ENCODE measurements at places on chromosomes 1 and 21.

DNA sequence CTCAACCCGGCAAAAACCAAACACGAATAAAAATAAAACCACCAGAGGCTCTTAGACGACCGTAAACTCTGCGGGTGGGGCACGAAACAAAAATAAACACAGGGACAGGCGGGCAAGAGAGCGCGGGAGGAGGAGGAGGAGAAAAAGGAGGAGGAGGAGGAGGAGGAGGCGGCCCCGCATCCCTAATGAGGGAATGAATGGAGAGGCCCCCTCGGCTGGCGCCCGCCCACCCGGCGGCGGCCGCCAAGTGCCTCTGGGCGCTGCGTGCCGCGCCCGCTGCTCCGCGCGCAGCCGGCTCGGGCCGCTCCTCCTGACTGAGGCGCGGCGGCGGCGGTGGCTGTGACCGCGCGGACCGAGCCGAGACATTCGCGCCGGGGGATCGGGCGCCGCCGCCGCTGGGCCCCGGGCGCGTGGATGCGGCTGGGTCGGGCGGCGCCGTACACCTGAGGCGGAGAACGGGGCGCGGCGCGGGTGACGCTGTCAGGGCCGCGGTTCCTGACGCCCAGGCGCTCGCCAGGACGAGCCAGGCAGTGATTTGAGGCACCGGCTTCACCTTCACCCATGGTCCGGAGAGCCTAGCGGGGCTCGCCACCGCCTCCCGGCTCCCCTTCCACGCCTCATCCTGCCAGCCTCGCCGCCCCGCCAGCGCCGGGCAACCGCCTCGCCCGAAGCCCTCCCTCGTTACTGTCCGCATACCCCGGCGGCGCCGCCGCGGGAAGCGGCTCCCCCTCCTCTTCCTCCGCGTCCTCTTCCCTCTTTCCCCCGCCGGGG lies at the start of gene MARK1:
TSS of gene MARK1 (plus strand) at position 229 of the 771 bp plus-strand sequence. CDS start 687 bp downstream, outside the sequence.
- ATAC-seq: peak; percentile 51
- peak within 1 kb of the TSS; percentile 24 for H3K27ac ChIP-seq
- peak within 1 kb of the TSS; percentile 93 for H3K4me3 ChIP-seq

- peaks cover 5% of the 10 kb centered on the region for H3K4me1 ChIP-seq
- ATAC-seq: no peak
- no peak overlapping the region for H3K4me3 ChIP-seq
- no peaks in the 10 kb centered on the region for H3K36me3 ChIP-seq
- peaks cover 20% of the 10 kb centered on the region for H3K27me3 ChIP-seq
Observed at GRCh38 chr1:26961826-26962225, 1.6 kb upstream of the KDF1 start.

- no peak overlapping the region for H3K4me3 ChIP-seq
- H3K4me1 ChIP-seq: no peaks in the 10 kb centered on the region
- H3K27ac ChIP-seq: no peak overlapping the region
- no peaks in the 10 kb centered on the region for H3K27me3 ChIP-seq
- peaks cover 7% of the 10 kb centered on the region for H3K36me3 ChIP-seq
Observed at GRCh38 chr1:92921031-92922023, 39.9 kb downstream of the DIPK1A start.

GRCh38 chr21:36966821-36967768 lies 626 bp upstream of the HLCS start:
- H3K27me3 ChIP-seq: no peaks in the 10 kb centered on the region
- peak overlapping the region; percentile 80 for H3K27ac ChIP-seq
- no peak for ATAC-seq
- peaks cover 11% of the 10 kb centered on the region for H3K4me1 ChIP-seq

DNA sequence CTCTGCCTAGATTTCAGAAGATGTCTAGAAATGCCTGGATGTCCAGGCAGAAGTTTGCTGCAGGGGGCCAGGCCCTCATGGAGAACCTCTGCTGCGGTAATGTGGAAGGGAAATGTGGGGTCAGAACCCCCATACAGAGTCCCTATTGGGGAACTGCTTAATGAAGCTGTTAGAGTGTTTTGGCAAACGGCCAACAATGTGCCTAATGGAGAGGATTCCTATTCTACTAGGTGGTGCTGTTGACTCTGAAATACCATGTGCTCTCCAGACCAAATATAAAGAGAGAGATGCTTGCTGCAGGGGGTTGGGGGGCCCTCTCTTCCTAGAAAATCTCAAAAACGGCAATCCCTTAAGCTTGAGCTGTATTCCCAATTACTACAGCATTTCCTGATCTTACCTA lies 57.1 kb upstream of the DR1 start:
- no peaks in the 10 kb centered on the region for H3K4me1 ChIP-seq
- no peak for ATAC-seq
- H3K27ac ChIP-seq: no peak overlapping the region
- H3K36me3 ChIP-seq: peaks cover 65% of the 10 kb centered on the region

GRCh38 chr1:198656500-198656932 lies 17.7 kb downstream of the PTPRC start:
- H3K4me1 ChIP-seq: peaks cover 36% of the 10 kb centered on the region
- H3K27me3 ChIP-seq: no peaks in the 10 kb centered on the region
- peak overlapping the region; percentile 89 for H3K4me3 ChIP-seq
- H3K27ac ChIP-seq: peak overlapping the region; percentile 94

DNA sequence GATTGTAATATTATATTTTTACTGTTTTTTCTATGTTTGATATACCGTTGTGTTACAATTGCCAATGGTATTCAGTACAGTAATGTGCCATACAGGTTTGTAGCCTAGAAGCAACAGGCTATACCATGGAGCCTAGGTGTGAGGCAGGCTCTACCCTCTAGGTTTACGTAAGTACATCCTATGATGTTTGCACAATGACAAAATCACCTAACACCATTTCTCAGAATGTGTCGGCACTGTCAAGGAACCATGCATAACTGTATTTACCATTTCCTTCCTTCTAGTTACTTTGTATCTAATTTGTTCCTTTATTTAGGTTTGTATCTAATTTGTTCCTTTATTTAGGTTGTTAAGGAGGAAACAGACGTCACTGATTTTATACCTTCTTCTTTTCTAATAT lies 9.9 kb downstream of the NPHP4 start:
- ATAC-seq: no peak
- H3K4me1 ChIP-seq: peaks cover 4% of the 10 kb centered on the region
- H3K27ac ChIP-seq: no peak overlapping the region
- H3K27me3 ChIP-seq: no peaks in the 10 kb centered on the region
- H3K36me3 ChIP-seq: peaks cover 15% of the 10 kb centered on the region

DNA sequence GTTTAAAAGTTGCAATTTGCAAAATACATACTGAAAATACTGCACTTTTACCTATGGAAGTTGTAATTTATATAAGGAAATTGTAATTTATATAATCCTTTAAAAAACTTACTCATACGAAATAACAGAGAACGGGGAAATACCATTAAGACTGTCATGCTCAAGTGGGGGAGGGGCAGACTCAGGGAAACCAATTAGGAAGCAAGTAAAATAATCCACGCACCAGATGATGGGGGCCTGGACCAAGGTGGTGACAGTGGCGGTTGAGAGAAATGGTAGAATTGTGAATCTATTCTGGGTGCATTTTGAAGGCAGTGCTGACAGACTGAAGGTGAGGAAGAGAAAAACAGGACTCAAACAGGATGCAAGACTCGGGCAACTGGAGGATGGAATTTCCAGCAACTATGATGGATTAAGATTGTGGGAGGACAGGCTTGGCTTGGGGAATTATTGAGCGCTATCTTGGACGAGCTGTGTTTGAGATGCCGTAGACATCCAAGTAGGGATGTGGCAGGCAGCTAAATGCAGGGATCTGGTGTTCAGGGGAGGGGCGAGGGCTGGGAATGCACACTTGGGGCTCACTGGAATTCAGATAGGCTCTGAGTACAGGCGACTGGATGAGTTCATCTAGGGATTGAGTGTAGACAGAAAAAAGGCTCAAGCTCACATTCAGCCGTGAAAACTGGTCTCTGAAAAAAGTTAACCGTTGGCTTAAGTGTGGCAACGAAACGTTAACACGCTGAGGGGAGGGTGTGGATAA lies 977 bp downstream of the LCA5L start:
- peak overlapping the region; percentile 93 for H3K27ac ChIP-seq
- H3K27me3 ChIP-seq: peaks cover 24% of the 10 kb centered on the region
- no peak for ATAC-seq
- H3K4me3 ChIP-seq: peak overlapping the region; percentile 88

DNA sequence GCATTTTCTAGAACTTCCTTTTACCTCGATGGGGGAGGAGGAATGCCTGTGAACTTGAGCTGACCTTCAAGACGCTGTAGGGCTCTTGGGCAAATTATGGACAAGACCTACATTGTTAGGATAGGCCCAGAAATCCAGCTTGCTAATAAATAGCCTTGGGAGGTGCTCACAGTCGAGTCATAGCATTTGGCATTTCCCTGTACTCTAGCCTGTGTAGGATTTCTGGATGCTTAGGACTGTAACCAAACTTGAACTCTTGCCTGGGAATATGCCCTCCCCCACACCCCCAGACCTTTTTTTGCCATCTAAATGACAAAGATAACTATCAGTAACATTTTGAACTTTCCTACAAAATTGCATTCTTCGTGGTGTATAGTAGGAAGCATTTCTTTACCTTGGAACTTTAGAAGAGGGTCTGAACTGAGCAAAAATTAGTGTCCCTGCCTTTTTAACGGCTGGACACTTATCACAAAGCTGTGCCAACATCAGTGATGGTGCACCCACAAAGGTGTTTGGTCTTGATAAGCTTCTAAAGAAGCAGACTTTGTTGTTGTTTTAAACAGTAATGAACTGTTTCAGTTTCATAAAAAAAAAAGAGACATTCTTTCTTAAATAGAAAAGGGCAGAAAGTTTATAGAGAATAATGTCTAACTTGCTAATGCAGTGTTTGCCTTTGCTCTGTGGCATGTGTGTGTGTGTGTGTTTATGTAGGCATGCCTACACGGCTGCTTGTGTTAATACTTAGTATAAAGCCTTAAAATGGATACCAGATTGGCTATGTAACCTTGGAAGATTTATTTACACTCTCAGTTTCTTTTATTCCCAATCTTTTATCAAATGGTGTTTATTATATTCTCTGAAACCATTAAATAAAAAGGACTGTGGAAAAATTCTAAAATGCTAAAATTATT lies 88.2 kb downstream of the NFIA start:
- no peaks in the 10 kb centered on the region for H3K4me1 ChIP-seq
- no peaks in the 10 kb centered on the region for H3K36me3 ChIP-seq
- no peak overlapping the region for H3K4me3 ChIP-seq
- no peak overlapping the region for H3K27ac ChIP-seq
- peaks cover under 1% of the 10 kb centered on the region for H3K27me3 ChIP-seq

- no peak overlapping the region for H3K4me3 ChIP-seq
- H3K27me3 ChIP-seq: peaks cover 25% of the 10 kb centered on the region
- peak; percentile 66 for ATAC-seq
- no peak overlapping the region for H3K27ac ChIP-seq
- H3K4me1 ChIP-seq: no peaks in the 10 kb centered on the region
- no peaks in the 10 kb centered on the region for H3K36me3 ChIP-seq
Observed at GRCh38 chr1:119286587-119287181, 81.9 kb upstream of the HAO2 start.

Measured in activated T-helper 17 cell treated with anti-CD3 and anti-CD28 coated beads, Interleukin-2, amount 50 U/mL, for 72 hours (primary cell).